ENCODE measurements at places on chromosomes 3 and 15.

- no peak for DNase-seq
These were observed 107.6 kb upstream of the FGF7 start for GRCh38 chr15:49315391-49315823.

- no peak for DNase-seq
These were observed 36.7 kb downstream of the ZPLD1 start for GRCh38 chr3:102471491-102471890.

- no peak for DNase-seq
These were observed 26.5 kb downstream of the CCNB2 start for GRCh38 chr15:59131456-59131855.

DNA sequence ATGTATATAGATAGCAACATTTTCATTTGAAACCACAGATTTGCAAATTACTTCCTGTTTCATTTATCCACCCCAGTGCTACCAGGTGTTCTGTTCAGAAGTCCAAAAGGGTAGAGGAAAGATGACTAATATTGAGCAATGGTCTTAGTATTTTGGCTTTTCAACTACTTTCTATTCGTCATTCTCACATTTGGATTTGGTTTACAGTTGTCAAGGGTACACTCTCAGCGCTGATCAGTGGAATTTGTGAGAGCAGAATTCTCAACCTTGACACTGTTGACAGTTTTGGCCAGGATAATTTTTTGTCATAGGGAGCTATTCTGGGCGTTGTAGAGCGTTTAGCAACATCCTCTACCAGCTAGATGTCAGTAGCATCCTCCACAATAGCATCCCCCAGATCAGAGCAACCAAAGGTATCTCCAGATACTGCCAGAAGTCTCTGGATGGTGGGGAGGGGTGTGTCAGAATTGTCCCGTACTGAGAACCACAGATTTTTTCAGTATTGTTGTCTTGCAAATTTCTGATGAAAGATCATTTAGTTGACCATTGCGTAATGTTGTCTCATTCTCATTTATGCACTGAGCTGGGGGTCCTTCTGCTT lies 4.2 kb downstream of the HMCES start:
- no peak for DNase-seq

GRCh38 chr15:40282869-40283614 lies at the start of gene ANKRD63:
Gene ANKRD63, minus strand, starts transcription at chr15:40283064. Its CDS starts 478 bp downstream, at chr15:40282586.
- DNase-seq = no peak

- no peak for DNase-seq
These were observed 2.7 kb downstream of the MESP2 start for GRCh38 chr15:89778861-89779260.

- no peak for DNase-seq
These were observed 2.6 kb downstream of the TSEN2 start for GRCh38 chr3:12486916-12487315.

- no peak for DNase-seq
These were observed 52.1 kb upstream of the FGD5 start for GRCh38 chr3:14766428-14767244.

DNA sequence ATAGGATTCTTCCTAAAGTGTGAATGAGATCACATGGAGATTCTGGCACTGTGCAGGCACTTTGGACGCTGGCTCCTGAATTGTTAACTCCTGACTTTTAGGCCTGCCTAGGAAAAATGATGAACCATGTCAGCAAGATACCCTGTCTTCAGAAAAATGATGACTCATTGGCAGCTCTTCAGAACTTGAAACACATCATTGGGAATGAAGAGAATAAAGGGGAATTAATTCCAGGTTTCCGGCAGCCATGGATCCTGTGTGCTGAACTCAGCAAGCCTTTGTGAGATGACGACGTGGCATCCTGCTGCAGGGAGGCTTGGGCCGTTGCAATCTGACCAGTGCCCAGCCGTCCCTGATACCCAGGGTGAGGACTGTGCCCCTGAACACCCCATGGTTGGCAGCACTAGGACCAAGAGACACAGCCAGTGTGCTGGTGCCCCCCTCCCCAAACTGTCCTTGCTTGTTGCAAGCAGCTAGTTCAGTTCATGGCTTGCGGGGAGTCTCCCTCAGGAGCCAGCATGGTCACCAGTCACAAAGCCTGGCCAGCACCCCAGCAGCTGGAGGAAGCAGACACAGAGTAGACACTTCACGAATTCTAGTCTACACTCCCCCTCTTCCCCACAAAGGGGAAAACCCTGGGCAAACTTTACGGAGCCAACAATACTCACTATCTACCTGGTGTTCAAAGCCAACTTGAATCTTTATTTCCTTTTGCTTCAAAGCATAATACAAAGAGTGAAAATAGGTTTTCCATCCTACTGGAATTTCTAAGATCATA lies 7.8 kb upstream of the LIPC start:
- DNase-seq = no peak

- peak; percentile 74 for DNase-seq
These were observed 26.8 kb upstream of the SEMA4B start for GRCh38 chr15:90174140-90174875.

DNA sequence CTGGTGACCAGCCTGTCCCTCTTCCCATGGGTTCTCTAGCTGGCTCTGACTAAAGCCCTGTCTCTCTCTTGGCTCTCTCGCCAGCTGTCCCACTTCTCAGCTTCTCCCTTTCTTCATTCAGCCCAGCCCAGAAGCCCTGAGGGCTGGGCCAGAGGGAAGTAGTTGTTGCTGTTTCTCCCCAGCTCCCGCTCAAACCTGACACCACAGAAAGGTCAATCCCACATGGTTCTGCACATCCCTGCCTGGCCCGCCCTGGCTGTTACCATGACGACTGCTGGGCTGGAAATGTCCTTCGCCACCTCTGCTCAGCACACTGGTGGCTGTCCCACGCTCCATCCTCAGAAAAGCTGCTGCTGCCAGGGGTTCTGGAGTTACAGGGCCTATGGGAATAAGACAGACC lies 25.9 kb downstream of the CCDC32 start:
- no peak for DNase-seq

GRCh38 chr3:38039899-38040261 lies 872 bp downstream of the DLEC1 start:
- peak; percentile 17 for DNase-seq

GRCh38 chr15:60704717-60705116 lies 225.8 kb upstream of the ICE2 start:
- DNase-seq = no peak

- DNase-seq = no peak
These were observed 279.0 kb upstream of the VEPH1 start for GRCh38 chr3:157782236-157782635.

DNA sequence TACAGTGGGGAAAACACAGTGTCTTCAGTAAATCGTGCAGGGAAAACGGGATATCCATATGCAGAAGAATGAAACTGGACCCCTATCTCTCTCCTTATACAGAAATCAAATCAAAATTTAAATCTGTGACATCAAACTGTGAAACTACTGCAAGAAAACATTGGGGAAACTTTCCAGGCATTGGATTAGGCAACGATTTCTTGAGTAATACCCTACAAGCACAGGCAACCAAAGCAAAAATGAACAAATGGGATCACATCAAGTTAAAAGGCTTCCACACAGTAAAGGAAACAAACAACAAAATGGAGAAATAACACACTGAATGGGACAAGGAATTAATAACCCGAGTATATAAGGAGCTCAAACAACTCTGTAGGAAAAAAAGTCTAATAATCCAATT lies 165.3 kb downstream of the PLCL2 start:
- DNase-seq = no peak

- no peak for DNase-seq
These were observed 109.5 kb downstream of the CGGBP1 start for GRCh38 chr3:87949189-87949878.

GRCh38 chr3:47890126-47890827 lies 87.3 kb downstream of the DHX30 start:
- DNase-seq = no peak

DNA sequence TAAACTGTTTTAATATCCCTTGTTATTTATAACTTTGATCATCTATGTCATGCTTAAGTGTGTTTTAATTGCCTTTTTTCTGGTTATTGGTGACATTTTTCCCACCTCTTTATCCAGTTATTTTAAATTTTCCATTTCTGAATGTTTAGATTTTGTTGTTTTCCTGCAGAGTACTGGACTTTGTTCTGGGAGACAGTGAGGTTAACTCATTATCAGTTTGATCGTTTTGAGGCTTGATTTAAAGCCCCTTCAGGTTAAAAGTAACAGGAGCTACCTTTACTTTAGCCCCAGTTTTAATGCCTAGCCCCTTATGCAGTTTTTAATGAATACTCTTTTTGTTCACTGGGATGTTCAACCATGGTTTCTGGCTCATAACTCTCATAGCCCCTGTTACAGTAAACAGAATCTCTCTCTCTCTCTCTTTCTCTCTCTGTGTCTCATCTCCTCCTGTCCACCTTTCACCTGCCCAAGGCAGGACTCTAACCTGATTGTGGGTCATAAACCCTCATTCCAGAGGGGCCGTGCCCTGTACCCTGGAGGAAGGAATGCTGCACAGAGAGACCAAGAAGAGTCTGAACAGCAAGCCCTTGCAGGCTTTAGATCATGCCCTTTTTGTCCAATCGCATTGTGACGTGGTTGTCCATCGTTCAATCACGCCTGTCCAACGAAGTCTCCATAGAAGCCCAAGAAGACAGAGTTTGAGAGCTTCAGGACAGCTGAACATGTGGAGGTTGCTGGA lies 91.8 kb upstream of the WDR72 start:
- DNase-seq = no peak

DNA sequence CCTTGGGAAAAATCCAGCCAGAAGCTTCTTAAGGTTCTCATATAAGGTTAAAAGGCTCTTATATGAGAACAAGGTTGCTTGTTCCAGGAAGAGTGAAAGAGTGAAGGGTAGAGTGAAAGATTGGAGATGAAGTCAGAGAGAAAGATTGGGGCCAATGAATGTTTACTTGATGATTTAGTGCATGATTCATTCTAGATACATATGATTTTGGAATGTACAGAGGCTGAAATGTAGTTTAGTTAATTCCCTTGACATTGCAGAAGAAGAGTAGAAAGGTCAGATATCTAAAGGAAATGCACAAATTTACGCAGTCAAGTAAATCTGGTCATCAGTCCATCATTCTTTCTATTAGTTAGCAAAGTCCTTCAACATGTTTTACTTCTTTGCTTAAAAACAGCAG lies 619.8 kb upstream of the ZNF717 start:
- peak; percentile 15 for DNase-seq

GRCh38 chr3:41276191-41276590 lies 76.9 kb downstream of the CTNNB1 start:
- no peak for DNase-seq

DNA sequence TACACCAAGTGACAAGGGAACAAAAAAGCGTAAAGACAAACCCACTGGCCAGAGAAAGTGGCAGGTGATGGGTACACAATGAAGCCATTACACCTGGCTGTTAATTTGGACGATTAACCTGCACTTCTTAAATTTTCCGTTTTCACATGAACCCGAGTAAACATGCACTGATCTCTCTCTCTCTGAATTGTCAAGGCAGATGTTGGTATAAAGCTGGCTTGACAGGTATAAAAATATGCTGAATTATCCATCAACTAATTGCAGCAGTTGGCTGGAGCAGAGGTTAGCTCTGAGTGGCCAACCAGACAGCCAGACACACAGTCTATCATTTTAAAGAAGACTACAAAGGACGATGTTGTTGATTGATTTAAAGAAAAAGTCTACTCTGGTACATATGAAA lies 561.7 kb upstream of the ALCAM start:
- no peak for DNase-seq

- peak; percentile 22 for DNase-seq
These were observed 63.5 kb downstream of the SLC49A4 start for GRCh38 chr3:122858373-122858772.

GRCh38 chr3:146359841-146360240 lies 108.9 kb upstream of the PLSCR4 start:
- no peak for DNase-seq

- DNase-seq = no peak
These were observed 178.0 kb upstream of the P2RY1 start for GRCh38 chr3:152656972-152657355.

- no peak for DNase-seq
These were observed 68.0 kb downstream of the FNDC3B start for GRCh38 chr3:172107403-172107802.

DNA sequence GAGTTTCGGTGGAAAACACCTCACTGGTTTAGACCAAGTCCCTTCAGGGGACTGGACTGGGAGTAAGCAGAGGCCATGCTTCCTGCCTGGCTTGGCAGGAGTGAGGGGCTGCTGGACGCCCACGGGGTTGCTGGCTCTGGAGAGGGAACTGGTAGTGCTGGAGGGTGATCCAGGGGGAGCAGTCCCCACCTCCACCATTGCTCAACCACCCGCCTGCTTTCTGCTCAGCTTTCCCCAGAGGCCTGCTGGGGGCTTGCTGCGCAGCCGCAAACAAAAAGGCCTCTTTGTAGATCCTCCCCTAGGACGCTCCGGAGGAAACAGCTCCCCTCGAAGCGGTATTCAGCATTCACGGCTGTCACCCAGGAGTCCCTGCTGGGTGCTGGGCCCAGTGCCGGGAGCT lies 33.5 kb downstream of the EBLN2 start:
- DNase-seq = no peak

DNA sequence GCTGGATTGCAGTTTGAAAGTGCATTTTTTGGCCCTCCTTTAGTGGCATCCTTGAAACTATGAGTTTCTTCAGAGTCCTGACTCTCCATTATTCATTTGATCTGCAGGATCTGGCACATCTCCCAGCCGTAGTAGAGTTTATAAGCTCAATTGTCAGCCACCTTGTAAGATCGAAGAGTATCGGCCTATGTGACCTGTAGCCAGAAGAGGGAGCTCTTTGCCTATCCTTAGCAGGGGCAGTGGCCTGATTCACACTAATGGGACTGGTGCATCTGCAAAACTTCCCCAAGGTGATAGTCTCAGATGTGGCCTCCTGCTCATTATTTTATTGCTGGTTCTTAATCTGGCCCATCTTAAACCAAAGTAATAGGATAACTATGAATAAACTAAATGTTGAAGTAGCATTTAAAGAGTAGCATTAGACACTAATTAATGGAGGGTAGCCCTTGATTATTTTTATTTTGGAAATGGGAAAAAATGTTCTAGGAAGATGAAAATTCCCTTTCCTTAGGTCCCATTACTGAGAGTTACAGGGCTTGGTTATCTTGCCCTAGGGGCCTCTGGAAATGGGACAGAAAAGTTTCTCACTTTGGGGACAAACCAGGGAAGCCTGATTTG lies 21.2 kb downstream of the GCSAM start:
- DNase-seq = peak; percentile 60

- peak; percentile 91 for DNase-seq
These were observed 167.4 kb upstream of the LPP start for GRCh38 chr3:187986514-187986934.

GRCh38 chr3:183324083-183324482 lies 71.0 kb downstream of the B3GNT5 start:
- no peak for DNase-seq

GRCh38 chr3:134743006-134743405 lies 52.1 kb upstream of the EPHB1 start:
- DNase-seq = no peak
